Natural killer cell treated with Interleukin-12 subunit alpha and Interleukin-12 subunit beta and Interleukin-15 and Interleukin-18, amount 100 ng/mL, for 72 hours (primary cell): ENCODE measurements at places on chromosomes 1 and 21. TPM values are rescaled to one million over a fixed set of nuclear protein-coding genes. Genes with fewer than 3 reads are reported as not detected.

The CFHR5 gene
- not detected for total RNA-seq

The CHRNB2 gene
- total RNA-seq, result not detected

The KCNQ4 gene
- total RNA-seq, result 0.24 TPM

The OR2L8 gene
- total RNA-seq, result not detected

The TMOD4 gene
- total RNA-seq, result 5.3 TPM

The GUCA2A gene
- not detected for total RNA-seq

The TFF2 gene
- total RNA-seq, result not detected

The FAM151A gene
- not detected for total RNA-seq

The PTPRC gene
- 761 TPM for total RNA-seq

The LCE1C gene
- total RNA-seq, result not detected

The HSPB7 gene
- not detected for total RNA-seq

The C8B gene
- not detected for total RNA-seq

The CRYBG2 gene
- total RNA-seq, result 0.95 TPM

The HYI gene
- 13.4 TPM for total RNA-seq

The ZC3H12A gene
- 109 TPM for total RNA-seq

The GPX7 gene
- 17.3 TPM for total RNA-seq

The C1orf53 gene
- total RNA-seq, result not detected
